Activated CD4-positive, alpha-beta T cell treated with anti-CD3 and anti-CD28 coated beads, Interleukin-10, Interleukin-2, amounts not matched to agents 100 ng/mL and 50 ng/mL, durations not matched to agents 16 hours and 8 hours (primary cell): ENCODE measurements at places on chromosomes 2 and 18.

DNA sequence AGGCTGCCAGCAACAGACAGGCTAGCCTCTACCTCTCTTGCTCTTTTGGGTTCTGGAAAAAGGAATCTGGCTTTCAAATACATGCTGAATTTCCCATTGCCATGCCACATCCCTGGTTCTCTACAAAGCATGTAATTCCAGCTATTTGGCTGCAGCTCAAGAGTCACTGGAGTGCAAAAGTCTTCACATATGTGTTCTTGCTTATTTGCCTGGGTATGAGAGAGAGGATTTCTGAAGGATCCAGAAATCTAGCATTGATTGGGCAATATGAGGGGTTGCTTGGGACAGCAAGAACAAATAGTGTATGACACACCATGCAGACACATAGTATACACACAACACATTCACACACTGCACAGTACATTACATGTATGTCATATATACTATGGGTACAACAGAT, 30.7 kb upstream of the LGALSL start:
- DNase-seq, result no peak

GRCh38 chr2:159246325-159246988, 40.0 kb downstream of the WDSUB1 start:
- DNase-seq, result no peak

GRCh38 chr2:203782262-203782976, 76.0 kb downstream of the CD28 start:
- DNase-seq, result peak; percentile 93

- DNase-seq, result no peak
These were observed 67.4 kb downstream of the BOLA3 start for GRCh38 chr2:74080346-74080745.
